ENCODE measurements at places on chromosomes 4 and X.

DNA sequence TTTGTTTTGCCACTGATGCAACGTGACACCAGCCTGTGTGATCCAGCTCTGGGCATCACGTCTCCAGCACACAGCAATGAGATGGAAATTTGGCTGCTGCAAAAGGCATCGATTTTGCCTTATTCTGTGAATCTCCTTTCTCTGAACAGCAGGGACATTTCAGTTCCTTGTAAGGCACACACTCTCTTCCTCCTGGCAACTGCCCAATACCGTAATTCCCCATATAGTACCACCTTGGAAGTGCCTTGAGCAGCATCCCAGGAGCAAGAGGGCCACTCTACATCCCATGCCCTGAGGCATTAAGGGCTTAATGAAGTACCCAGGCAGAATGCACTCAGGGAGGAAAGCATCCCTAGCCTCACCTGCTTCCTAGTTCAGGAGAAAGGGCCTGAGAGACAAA, 10.5 kb upstream of the MAMLD1 start:
- DNase-seq: no peak

DNA sequence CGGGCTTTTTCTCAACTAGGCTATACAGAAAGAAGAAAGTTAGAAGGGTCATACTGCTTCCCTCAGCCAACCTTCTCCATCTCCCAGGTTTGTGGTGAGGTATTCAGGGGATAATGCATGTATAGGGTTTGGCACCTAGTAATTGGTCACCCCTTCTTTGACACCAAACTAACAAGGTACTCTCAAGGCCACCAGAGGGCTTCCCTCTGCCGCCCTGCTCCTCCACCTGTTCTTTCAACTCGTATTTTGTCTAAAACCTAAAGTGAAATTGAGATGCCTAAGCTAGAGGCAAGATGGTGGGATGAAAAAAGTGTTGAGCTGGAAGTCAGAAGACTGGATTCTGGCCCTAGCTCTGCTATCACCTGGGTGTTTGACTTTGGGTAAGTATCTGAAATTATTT, 22.0 kb downstream of the CT47C1 start:
- DNase-seq: no peak

- DNase-seq: no peak
These were observed 39.2 kb upstream of the HMX1 start for GRCh38 chr4:8910822-8911315.

DNA sequence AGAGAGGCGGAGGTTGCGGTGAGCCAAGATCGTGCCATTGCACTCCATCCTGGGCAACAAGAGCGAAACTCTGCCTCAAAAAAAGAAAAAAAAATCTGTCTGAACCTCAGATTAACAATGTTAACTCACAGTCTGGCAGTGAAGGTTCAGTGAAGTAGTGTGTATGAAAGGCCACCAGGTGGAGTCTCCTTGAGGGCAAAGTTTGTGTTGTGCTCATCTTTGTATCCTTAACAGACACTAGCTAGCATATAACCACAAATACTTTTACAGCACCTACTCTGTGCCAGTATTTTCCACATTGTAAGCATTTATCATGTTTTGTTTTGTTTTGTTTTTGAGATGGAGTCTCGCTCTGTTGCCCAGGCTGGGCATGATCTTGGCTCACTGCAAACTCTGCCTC, 46.0 kb upstream of the MGST2 start:
- no peak for DNase-seq

DNA sequence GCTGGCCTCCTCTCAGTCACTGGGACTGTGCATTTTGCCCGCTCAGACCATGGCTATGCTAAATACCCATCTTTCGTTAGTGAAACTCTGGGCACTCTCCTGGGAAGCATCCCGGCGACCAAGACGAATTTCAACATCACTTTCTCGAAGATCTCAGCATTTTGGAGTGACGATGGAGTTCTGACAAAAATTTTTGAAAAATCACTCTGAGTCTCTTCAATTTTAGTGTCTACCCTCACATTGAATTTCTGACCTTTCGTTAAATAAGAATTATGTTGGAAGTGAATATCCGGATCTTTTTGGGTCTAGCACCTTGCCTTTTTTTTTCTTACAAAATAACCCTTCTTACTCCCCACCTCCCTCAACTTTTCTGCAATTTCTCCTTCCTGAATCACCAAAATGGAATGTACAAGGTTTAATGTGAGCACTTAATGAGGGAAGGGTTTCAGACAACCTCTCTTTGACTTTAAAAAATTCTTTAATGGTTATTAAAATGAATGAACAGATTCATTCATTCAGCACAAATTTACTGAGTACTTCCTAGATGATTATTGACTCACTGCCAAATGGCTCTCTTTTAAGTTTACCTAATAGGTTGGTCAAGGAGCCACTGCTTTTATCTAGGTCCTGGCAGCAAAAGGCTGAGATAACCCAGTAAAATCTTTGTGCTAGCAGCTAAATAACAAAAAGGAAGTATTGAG, 746 bp upstream of the AADAT start:
- DNase-seq: no peak

DNA sequence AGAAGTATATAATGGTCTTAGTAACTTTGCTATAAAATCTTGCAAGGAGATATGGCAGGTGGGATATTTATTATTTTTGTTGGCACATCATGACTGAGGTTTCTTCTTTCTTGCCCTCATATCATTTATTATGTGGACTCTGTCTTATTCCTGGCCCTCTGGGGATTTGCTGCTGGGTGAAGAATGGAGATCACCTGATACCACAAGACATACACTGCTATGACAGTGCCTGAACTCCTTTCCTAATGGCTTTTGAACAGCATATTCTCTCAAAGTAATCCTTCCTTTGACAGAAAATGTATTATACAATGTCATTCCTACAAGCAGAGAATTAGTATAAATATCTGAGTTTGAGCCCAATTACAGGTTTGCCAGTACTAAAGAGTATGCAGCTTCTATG, 22.0 kb upstream of the ADGRA3 start:
- no peak for DNase-seq

GRCh38 chrX:39112143-39112542, 310.9 kb downstream of the MID1IP1 start:
- DNase-seq: no peak

- DNase-seq: no peak
These were observed 3.0 kb upstream of the IRF2 start for GRCh38 chr4:184477201-184477999.

DNA sequence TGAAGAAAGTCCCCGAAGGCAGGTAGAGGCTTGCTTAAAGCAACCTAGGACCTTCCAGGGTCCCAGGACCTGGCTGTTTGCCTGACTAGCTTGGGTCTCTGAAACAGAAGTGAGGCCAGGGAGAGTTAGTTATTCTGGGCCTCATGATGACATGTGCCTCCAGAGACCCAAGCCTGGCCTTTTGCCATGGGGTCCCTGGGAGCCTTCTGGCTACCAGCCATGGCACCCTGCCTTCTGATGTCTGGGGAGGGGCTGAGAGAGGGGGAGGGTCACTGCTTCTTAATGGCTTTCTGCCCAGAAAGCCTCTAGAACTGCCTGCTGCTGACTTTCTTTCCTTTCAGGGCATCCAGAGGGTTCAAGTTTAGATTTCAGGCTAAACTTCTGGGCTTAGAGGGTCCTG, 1.0 kb upstream of the STARD8 start:
- no peak for DNase-seq

GRCh38 chr4:52968691-52969090, 106.6 kb downstream of the RASL11B start:
- no peak for DNase-seq
